Suppressor macrophage treated with lipopolysaccharide for 4 hours (primary cell): ENCODE measurements at places on chromosomes 13 and 19.
A peak's percentile ranks its signal among the peaks of the same experiment; 100 is the strongest.

GRCh38 chr13:78604782-78605611, 1.6 kb upstream of the POU4F1 start:
- DNase-seq, result no peak

GRCh38 chr13:94251831-94252608, 227.5 kb downstream of the DCT start:
- DNase-seq, result no peak

DNA sequence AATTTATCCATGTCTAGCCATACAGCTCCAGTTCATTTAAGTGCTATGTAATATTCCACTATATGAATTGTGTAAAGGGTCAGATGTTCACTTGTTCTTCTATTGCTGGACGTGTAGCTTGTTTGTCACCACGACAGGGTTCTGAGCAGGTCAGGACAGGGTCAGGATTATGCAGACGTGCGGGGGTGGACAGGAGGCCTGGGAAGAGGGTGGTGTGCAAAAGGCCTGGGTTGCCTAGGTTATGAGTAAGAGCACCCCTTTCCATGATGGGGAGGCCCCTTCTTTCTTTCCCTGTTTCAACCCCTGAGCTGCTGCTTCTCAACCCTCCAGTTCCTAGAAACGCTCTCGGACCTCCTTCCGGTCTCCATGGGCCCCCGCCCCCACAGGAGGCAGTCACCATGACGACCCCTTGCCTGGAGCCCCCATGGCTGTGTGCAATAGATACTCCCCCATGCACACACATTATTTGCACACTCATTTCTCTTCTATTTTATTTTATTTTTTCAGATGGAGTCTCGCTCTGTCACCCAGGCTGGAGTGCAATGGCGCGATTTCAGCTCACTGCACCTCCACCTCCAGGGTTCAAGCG, 2.0 kb downstream of the EXOC3L2 start:
- no peak for DNase-seq

GRCh38 chr13:88651531-88651930, 980.4 kb downstream of the SLITRK5 start:
- DNase-seq, result no peak

- no peak for DNase-seq
Observed at GRCh38 chr13:34310539-34310938, 492.6 kb downstream of the RFC3 start.

- DNase-seq, result no peak
Observed at GRCh38 chr13:111013196-111013595, 98.3 kb upstream of the ANKRD10 start.

DNA sequence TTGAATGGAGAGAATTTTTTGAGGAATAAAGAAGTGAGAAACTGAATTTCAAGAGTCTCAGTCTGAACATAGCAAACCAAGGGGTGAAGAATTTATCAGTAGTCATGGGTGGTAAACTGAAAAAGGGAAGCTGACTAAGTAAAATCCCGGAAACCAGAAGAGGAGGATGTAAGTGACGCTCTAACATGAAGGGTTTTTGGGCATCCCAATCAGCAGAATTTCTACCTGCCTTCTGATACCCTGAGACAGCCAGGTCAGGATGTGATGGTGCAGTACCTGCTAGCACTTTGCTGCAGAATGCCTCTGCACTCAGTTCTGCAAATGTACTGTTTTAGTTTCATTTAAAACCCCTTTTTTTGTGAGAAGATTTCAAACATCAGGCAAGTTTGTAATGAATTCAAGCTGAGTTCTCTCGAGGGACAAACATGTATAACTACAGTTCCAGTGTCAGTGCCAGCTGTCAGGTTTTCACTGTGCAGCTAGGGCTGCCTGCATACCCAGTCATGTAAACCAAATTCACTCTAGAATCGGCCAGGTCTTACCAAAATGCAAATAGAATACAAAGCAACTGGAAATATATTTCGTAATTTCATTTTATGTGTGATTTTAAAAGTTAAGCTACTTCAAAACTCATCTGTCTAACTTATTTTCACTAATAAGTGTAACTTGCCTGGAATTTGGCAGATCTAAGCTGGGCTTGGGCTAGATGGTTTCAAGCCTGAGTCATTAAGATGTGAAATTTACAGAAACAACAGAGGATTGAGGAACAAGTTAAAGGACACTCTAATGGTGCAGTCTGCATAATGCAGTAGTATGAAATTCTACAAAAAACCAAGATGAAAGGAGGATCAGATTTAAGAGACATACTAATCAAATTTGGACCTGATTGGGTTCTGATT, 13.8 kb downstream of the METTL21C start:
- DNase-seq, result peak; percentile 65

- DNase-seq, result no peak
Observed at GRCh38 chr13:27353708-27354107, 70.7 kb upstream of the GTF3A start.

DNA sequence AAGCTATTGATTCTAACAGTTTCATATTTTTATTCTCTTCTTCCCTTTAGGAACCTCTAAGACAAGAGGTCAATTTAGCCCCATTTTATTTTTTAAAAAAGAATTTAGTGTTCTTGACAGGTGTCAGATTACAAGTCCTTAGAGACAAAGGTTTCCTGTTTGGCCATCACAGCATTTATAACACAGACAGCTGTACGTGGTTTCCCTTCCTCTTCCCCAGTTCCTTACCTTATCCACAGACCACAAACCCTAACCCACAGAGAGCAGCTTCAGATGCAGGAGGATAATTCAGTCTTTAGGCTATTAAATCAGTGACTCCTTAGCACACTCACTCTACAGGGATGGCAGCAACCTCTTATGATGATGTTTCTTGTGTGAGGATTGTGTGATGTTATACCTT, 1210.1 kb downstream of the DIAPH3 start:
- DNase-seq, result no peak

DNA sequence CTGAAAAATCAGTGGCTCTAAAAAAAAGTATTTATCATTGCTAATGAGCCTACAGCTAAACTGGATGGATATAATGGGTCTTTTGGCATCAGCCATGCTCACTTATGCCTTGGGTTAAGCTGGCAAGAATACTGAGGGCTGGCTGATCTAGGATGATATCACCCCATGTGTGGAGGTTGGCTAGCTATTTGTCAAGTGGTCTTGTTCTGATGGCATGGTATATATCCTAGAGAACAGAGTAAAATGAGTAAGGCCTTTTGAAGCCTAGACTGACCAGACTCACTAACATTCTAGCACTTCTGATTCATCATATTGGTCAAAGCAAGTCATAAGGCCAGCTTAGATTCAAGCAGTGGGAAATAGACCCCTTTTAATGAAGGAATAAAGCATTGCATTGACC, 383.0 kb downstream of the SLITRK1 start:
- no peak for DNase-seq

GRCh38 chr13:74298923-74299322, 164.7 kb upstream of the KLF12 start:
- DNase-seq, result no peak

- DNase-seq, result no peak
Observed at GRCh38 chr19:41569481-41570150, 6.3 kb upstream of the CEACAM21 start.

DNA sequence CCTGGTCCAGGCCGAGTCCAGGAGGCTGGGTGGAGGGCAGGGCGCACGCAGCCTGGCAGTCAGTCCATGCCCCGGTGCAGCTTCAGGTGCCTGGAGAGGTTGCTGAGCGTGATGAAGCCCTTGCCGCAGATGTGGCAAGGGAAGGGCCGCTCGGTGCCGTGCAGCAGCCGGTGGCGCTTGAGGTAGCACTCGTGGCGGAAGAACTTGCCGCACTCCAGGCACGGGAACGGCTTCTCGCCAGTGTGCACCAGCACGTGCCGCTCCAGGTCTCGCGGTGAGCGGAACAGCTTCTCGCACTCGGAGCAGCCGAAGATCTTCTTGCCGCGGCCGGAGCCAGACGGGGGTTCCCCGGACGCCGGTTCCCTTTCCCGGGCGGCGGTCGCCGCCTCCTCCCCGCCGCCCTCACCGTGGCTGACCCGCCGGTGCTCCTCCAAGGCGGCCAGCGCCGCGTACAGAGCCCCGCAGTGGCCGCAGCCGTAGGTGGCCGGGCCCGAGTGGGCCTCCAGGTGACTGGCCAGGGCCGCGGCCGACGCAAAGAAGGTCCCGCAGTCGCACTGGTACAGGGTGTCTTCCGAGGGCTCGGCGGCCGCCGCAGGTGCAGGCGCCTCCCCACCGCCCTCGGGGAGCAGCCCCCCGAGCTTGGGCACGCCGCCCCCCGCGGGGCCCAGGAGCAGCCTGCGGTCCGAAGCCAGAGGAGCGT, 6.8 kb downstream of the FIZ1 start:
- DNase-seq, result no peak

- DNase-seq, result peak; percentile 35
Observed at GRCh38 chr19:28242317-28242927, 970.5 kb downstream of the UQCRFS1 start.

DNA sequence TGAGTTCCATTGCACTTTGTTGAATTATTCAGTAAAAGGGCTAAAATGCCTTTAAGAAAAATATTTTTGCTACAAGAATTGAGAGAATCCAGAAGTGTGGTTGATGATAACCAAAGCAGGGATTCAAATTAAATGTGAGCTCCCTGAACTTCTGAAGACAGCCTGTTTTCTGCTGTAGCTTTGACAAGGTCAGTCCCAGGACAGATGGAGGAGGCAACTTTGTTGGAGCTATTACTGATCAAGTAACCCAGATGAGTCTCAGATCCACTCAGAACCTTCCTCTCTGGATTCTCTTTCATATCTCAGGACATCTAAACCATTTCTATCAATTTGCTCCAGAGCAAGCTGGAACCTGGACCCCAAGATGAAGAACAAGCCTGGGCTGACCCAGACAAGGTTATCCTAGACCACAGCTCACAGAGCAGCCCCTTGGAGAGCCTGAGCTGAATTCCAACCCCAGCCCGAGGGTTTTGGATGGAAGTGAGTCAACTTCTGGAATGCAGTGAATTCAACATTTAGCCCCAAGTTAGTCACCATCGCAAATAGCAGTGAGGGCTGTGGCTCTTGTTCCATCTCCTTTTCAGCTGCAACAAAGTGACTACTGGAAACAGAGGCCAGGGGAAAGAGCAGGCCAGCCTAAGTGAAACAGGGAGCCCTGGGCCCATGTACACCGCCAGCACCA, 137.8 kb upstream of the TSC22D1 start:
- no peak for DNase-seq

DNA sequence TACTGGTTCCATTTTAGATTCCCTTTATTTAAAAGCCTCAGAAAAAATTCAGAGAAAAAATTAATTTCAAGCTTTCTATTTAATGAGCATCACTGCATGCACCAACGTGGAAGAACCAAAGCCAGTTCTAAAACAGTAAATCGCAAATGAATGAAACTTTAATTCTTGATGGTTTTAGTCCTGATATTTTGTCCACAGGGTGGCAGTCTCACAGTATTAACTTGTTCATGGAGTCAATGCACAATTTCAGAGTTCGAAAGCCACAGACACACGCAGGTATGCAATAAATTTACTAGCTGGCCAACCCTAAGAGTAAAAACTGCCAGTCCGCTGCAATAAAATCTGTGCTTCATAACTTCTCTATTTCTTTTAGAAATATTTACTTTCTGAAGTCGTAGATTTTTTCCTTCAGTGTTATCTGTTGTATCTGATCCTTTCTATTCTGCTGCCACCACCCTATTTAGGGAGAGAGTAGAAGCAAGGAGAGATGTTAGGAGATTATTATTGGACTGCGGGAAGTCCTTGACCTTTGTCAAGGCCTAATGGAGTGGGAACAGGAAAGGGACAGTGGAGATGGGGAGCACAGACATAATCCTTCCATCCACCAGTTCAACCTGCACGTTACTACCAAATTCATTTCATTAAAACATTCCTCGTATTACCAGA, 7.0 kb upstream of the WBP4 start:
- DNase-seq, result peak; percentile 56

GRCh38 chr13:60121337-60121687, 42.4 kb downstream of the DIAPH3 start:
- DNase-seq, result no peak

- DNase-seq, result no peak
Observed at GRCh38 chr13:21583478-21583877, 20.5 kb downstream of the MICU2 start.

- DNase-seq, result no peak
Observed at GRCh38 chr13:53445686-53446085, 417.1 kb downstream of the OLFM4 start.

DNA sequence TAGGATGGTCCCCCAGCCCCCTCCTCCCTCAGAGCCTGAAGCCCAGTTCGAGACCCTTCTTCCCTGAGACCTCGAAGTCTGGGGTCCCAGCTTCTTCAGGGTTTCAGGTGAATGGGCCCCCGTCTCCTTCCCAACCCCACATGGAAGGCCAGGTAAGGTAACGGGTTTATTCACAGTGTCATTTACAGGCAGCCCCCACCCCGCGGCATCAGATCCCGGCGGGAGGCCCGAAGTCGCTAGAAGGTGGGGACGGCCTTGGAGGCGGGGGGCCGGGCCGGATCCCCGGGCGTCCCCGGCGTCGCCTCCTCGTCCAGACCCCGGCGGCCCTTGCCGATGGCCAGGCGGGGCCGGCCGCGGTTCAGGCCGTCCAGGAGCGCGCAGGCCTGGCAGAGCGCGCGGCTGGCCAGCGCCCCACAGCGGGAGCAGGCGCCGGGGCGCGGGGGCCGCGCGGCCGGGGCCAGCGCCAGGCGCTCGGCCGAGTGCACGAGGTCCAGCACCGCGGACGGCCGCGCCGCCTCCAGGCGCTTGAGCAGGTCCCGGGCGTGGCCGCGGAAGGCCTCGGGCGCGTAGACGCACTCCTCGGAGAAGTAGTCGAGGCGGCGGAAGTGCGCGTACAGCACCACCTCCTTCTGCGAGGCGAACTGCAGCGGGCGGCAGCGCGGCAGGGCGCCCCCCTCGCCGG, 9.7 kb downstream of the CTU1 start:
- peak; percentile 43 for DNase-seq

DNA sequence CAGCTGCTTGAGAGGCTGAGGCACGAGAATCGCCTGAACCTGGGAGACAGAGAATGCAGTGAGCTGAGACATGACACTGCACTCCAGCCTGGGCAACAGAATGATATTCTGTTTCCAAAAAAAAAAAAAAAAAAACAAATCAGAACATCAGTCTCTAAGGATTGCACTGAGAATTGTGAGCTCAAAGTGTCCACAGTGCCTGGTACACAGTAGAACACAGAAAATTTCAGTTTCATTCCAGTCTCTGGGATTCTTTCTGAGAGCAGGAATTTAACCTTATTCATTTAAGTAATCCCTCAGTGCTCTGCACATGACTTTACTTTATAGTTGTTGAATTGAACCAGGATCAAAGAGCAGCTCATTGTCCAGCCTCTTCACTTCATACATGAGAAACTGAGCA, 25.9 kb upstream of the GATAD2A start:
- no peak for DNase-seq
